ENCODE measurements at places on chromosomes 13 and 19.

- no peak for DNase-seq
Observed at GRCh38 chr19:34989298-34989697, 10.8 kb upstream of the GRAMD1A start.

- no peak for DNase-seq
Observed at GRCh38 chr13:99481366-99481765, 19.9 kb upstream of the TM9SF2 start.

DNA sequence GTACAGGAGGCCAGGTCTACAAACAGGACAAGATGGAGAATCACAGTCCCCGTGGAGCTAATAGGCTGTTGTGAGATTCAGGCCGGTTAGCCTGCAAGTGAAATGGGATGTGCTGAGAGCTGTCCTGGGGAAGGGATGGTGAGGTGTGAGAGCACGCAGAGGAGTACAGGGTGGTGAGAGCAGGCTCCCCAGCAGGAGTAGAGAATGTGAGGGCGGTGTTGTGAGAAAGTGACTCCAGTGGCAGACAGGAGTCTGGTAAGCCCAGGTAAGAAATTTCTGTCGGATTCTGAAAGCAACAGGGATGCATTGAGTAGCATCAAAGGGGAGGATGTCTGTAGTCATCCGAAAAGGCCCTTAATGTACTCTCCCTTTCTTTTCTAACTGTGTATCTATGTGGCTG lies 50.7 kb upstream of the GPR183 start:
- no peak for DNase-seq

DNA sequence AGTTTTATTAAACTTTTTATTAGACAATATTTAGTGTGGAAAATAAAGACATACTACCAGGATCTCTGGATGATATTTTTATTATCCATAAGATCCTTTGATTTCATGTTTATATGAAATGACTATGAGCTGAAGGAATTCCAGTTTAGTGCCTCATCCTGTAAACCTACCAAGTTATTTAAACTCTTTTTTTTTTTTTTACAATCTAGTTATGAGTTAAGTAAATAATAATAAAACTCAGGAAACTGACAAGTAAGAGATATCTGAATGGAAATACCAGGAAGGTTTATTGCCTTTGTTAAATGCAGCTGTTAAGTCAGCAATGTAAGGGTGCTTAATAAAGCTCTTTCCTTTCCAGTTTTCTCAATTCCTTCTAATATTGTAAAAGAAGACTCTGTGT lies 53.9 kb downstream of the RXFP2 start:
- no peak for DNase-seq

DNA sequence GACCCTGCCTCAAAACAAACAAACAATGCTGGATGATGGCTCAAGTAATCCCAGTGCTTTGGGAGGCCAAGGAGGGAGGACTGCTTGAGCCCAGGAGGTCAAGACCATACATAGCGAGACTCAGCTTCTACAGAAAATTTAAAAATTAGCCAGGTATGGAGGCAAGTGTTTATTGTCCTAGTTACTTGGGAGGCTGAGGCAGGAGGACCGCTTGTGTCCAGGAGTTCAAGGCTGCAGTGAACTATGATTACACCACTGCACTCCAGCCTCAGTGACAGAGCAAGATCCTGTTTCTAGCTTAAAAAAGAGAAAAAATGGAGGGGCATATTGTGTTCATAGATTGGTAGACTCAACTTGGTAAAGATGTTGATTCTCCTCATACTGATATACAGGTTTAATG lies 36.2 kb downstream of the KPNA3 start:
- DNase-seq, result no peak

DNA sequence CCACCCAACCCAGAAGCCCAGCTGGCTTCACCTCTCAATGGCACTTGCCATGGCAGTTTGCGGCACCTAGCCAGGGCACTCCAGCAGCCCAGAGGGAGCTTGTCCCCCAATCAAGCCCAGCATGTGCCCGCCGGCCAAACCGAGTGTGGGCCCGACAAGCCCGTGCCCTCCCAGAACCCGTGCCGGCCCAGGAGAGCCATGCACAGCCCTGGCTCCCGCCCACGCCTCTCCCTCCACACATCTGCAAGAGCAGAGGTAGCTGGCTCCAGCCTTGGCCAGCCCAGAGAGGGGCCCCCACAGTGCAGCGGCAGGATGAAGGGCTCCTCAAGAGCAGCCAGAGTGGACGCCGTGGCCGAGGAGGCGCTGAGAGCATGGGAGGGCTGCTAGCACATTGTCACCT lies 2278.0 kb upstream of the PCDH20 start:
- no peak for DNase-seq

DNA sequence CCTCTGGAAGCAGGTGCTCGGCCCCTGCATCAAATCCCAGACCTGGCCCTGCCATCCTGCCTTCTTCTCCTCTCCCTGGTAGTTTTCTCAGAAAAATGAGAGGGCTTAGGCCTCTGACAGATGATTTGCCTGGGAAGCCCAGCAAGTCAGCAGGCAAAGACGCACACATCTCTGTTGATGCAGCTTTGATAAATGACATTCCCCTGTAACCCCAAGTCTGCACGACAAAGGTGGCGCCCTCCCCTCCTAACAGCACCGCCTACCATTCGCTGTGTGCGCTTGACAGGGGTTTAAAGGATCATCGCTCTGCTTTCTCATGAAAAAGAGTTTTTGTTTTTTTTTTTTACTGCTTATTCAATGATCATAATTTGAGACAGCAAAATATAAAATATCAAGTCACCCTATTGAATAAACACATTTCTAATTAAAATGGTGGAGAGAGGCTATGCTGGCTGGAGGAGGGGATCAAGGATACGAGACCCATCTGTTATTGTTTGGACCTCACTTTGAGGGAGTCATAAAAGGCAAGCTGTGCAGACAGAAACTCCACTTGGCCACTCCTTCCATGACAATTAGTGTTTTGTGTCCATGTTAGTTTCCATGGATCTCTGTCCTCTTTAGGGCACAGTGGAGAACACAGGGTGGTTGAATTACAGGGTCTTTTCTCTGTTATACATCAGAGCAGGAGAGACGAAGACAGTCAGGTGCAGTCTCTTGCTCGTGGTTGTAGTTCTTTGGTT lies 126.1 kb downstream of the FGF9 start:
- no peak for DNase-seq

- DNase-seq, result peak; percentile 58
Observed at GRCh38 chr19:43467730-43468129, 2.3 kb upstream of the LYPD3 start.

GRCh38 chr13:98416408-98416807 lies 160.5 kb downstream of the STK24 start:
- DNase-seq, result no peak

GRCh38 chr19:54029930-54030490 lies 33.7 kb downstream of the VSTM1 start:
- DNase-seq, result peak; percentile 41

- no peak for DNase-seq
Observed at GRCh38 chr13:41492432-41493260, 35.3 kb downstream of the RGCC start.

GRCh38 chr19:2791876-2792275 lies 6.6 kb downstream of the THOP1 start:
- DNase-seq, result no peak

- DNase-seq, result peak; percentile 33
Observed at GRCh38 chr13:23921451-23921888, 24.2 kb upstream of the C1QTNF9B start.

GRCh38 chr19:51166846-51167490 lies 24.9 kb downstream of the SIGLEC7 start:
- DNase-seq, result no peak

GRCh38 chr19:15429825-15430467 lies 11.2 kb upstream of the AKAP8L start:
- DNase-seq, result no peak

GRCh38 chr13:99948907-99949678 lies 22.5 kb downstream of the ZIC5 start:
- DNase-seq, result no peak

DNA sequence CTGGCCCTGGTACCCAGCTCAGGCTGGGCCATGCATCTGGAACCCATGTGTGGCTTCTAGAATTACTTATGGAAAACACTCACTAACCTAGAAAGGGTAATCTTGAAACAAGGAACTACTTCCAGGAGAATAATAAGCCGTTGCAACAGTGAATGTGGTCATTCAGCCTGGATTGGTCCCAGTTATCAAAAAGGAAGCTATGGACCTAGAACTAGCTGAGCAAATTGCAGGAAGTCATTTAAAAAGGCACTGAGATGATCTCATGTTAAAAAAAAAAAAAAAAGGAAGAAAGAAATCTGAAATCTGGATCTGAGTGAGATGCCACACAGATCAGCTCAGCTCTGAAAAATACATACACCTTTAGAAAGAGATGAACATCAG lies 59.6 kb downstream of the DCT start:
- DNase-seq, result peak; percentile 5

DNA sequence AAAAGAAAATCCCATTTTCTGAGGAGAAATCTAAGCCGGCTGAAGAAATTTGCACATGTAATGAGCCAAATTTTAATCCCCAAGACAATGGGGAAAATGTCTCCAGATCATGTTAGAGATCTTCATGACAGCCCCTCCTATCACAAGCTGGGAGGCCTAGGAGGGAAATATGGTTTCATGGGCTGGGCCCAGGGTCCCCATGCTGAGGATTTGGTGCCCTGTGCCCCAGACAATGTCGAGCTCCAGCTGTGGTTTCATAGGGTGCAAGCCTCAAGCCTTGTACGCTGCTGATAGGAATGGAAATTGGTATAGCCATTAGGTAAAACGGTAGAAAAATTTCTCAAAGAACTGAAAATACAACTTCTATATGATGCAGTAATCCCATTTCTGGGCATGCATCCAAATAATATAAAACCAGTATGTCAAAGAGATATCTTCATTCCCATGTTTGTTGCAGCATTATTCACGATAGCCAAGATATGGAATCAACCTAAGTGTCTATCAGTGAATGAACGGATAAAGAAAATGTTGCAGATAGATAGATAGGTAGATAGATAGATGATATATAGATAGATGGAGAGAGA lies 19.3 kb upstream of the FREM2 start:
- no peak for DNase-seq

GRCh38 chr19:33246709-33247440 lies 21.2 kb upstream of the SLC7A10 start:
- DNase-seq, result no peak

DNA sequence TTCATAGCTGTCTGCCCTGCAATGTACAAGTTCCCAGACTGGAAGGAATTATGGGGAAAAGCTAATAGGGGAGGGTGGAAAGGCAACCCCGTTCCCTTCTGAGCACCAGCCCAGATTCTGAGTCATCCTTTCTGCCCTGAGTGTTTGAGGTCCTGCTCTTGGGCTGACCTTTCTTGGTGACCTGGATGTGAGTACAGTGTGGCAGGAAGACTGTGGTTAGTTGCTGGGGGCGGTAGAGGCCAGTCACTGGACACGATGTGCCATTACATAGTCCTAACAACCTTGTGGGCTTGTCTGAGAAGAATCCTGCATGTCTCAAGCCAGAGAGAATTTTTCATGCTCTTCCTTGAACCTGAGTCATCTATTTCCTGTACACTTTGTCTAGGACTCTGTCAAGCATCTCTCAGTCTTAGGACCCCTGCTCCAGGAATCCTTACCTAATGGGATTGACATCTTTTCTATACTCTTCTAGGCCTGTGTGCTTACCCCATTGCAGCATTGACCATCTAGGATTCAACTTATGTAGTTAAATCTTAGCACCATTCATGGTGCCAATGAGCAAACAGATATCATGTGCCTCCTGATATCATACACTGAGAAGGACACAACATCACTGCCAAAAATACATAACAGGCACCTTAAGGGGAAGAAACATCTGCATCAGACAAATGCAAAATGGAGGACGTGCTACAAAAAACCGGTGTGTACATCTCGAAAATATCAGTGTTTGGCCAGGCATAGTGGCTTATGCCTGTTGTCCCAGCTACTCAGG lies 8.1 kb upstream of the ANGPTL4 start:
- peak; percentile 97 for DNase-seq

DNA sequence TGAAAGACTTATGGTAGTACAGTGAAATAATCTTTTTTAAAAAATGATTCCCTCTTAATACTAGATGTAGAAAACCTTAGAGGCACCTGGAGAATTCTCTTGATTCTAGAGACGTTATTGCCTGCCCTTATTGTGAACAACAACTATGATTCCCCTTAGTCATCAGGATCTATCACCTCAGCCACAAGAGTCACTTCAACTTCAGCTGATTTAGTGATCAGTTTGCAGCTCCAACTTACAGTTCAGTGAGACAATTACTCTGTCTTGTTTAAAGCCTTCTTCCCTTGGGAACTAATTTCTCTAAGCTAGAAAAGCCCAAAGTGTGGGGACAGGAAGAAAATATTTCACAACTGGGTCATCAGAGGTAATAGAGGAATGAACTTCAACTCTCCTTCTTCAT lies 254.3 kb upstream of the SLITRK1 start:
- DNase-seq, result no peak

- DNase-seq, result peak; percentile 37
Observed at GRCh38 chr19:7925171-7925851, 624 bp downstream of the CTXN1 start.

- DNase-seq, result peak; percentile 11
Observed at GRCh38 chr19:55082020-55082851, 6.6 kb downstream of the EPS8L1 start.

DNA sequence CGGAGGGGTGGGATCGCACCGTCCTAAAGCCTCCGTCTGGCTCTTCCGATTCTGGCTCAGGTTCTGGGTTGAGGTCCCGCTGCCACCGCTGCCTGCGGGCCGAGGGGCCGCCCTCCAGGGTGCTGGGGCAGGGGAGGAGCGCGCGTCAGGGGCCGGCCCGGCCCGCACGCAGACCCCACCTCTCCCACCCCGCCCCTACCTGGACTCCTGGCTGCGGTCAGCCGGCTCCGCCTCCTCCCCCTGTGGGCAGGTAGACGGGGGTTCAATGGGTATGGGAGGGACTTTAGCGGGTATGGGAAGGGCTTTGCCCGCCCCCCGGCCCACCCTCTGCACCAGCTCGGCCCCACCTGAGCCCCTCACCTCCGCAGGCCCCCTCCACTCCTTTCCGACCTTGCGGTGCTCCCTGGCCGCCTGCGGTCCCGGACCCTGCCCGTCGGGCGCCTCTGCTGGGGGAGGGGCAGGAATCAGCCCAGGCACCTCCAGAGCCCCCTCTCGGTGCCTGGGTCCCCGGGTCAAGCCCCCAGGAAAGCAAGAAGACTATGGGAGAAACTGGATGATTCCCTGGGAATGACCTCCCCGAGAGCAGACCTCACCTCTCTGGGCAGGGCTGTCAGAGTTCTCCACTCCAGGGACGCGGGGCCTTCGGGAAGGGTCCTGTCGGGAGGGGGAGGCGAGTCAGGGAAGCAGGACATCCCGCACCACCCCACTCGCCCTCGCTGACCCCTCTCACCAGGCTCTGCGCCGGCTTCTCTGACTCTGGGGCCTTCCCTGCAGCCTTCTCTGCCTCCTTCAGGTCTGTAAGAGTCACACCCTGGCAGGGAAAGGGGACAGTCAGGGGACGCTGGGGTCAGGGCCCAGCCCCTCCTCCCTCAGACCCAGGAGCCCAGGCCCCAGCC lies 17.0 kb downstream of the EPS8L1 start:
- DNase-seq, result no peak

DNA sequence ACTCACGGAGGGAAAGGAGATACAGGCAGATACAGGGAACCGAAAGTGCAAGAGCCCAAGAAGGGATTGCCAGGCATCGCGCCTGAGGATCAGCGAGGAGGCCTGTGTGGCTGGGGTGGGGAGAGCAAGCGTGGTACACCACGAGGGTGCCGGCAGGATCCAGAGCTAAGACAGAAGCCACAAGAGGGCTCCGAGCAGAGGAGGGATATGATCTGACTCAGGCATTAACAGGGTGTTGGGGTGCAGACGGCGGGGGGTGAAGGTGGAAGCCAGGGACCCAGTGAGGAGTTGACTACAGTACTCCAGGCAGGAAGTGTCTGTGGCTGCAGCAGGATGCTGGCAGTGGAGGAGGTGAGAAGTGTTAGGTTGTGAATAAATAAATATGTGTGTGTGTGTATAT lies 5.4 kb upstream of the PPP1R37 start:
- no peak for DNase-seq
